ENCODE measurements at places on chromosomes 13 and 19.

DNA sequence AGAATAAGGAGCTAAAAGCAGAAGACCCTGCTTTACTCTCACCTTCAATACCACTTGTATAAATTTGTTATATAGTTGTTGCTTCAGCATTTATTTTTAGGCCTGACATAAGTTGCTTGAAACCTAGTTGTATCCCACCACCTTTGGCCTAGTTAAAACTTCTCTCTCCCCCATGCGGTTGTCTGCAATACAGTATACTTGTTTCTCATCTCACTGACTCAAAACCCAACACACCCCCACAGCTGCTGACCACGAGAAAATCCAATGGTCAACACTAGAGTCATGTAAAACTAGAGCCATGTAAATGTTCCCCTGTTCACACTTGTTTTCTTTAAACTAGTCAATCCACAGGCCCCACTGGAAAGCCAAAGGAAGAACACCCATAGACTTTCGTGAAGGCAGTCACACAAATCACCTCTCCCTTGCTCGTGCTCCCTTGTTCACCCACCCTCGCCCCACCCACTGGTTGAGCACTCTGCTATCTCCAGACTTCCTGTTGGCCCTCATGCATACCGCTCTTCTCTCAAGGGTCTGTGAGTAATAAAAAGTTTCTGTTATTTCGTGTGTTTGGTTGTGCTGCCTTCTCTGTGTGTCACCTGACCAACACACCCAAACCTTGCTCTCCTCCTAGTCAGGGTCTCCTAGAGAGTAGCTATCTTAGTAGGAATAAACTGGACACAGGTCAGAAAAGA, 12.9 kb upstream of the CCDC169 start:
- DNase-seq = no peak

DNA sequence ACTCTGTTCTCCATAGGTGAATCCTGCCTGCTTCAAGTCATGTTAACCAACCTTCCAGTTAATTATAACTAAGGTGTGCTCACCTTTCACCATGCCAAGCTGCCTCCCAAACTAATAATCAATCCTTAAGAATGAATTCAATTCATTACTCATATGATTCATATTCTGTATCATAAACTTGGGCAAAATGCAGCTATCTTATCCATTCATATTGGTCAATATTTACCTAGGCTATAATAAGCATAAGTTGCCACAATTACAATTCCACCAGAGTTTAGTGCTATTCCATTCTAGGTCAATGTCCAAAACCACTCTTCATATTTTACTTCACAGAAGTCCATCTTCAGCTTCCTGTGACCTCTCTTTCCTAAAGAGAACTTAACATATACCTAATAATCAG, 13.4 kb downstream of the ELF1 start:
- DNase-seq = no peak

DNA sequence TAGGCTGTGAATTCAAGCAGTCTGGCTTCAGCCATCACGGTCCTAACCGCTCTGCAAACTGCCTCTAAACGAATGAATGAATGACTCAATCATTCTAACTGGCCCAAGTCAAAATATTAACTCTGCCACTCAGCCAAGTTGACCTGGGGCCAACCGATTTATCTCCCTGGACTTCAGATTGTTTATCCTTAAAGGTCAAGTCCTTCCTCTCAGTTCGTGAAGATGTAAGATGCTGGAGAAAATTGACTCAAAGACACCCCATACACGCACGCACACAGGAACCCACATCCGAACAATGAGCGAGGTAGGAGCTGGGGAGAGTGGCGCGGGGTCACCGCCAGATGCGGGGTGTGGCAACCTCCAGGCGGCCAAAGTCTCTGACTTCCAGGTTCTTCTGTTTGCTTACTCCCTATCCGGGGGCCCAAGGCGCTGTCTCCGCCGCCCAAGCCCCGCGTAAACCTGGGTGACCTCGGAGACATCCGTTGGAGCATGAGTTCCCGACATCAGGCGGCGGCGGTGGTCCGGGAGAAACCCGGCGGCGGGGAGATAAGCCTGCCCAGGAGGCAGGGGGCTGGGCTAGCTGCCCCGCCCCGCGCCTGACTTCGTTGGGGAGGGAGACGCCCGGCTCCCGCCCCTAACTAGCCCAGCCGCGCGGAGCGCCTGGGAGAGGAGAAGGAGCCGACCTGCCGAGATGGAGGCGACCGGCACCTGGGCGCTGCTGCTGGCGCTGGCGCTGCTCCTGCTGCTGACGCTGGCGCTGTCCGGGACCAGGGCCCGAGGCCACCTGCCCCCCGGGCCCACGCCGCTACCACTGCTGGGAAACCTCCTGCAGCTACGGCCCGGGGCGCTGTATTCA, at the start of gene CYP2S1:
Gene CYP2S1 (plus strand): TSS at position 646 of the 856 bp plus-strand sequence. CDS start 46 bp downstream, at position 692.
- DNase-seq = peak; percentile 45

DNA sequence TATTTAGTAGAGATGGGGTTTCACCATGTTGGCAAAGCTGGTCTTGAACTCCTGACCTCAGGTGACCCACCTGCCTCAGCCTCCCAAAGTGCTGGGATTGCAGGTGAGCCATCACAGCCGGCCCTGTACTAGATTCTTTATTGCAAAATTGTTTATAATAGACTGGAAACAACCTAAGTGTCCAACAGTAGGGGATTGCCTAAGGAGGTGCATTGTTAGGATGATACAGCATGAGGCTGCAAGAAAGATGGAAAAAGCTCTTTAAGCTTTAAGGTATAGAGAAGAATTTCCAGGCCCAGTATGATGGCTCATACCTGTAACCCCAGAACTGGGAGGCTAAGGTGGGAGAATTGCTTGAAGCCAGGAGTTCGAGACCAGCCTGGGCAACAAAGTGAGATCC, 8.2 kb downstream of the BCAT2 start:
- no peak for DNase-seq

- no peak for DNase-seq
Measured at GRCh38 chr13:51501096-51501495, 48.3 kb upstream of the INTS6 start.

- DNase-seq = no peak
Measured at GRCh38 chr19:31347354-31347753, 1.9 kb downstream of the TSHZ3 start.

- DNase-seq = no peak
Measured at GRCh38 chr13:40442231-40442630, 224.2 kb downstream of the FOXO1 start.

DNA sequence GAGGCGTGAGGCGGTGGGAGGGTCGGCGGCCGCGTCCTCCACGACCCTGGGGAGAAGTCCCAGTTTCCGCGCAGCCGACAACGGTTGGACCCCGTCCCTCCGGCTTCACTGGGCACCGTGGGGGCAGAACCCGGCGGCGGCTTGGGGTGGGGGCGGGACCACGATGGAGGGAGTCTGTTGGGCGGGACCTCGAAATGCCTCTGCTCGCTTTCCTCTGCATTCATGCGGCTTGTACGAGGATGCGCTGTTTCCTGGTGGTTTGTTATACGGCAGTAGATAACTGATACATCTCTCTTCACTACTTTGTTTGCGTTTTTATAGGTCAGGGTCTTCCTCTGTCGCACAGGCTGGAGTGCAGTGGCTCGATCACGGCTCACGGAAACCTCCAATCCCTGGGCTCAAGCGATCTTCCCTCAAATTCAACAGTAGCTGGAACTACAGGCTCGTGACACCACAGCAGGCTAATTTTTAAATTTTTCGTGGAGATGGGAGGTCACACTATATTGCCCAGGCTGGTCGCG, 24.6 kb upstream of the ZNF846 start:
- no peak for DNase-seq

DNA sequence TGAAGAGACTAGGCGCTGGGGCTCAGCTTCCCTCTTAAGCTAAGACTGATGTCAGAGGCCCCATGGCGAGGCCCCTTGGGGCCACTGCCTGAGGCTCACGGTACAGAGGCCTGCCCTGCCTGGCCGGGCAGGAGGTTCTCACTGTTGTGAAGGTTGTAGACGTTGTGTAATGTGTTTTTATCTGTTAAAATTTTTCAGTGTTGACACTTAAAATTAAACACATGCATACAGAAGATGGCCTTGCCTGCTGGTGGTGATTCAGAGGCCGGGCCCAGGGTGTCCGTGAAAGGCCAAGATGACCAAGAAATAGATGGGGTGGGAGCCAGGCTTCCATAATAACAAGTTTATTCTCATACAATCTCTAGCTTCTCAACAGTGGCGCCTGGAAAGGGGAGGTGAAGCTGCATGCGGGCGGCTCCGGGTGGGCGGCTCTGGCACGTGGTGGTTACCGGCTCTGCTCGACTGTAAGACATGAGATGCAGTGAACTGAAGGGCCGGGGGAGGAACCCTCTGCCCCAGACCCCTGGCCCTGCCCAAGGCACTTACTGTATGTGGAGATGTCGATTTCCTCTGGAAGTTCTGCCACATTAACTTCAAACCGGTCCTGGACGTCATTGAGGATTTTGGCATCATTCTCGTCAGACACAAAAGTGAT, 10.5 kb downstream of the DDX39A start:
- DNase-seq = no peak

- no peak for DNase-seq
Measured at GRCh38 chr13:98784666-98785065, 32.2 kb upstream of the SLC15A1 start.

- DNase-seq = no peak
Measured at GRCh38 chr13:80048802-80049201, 292.1 kb downstream of the SPRY2 start.

DNA sequence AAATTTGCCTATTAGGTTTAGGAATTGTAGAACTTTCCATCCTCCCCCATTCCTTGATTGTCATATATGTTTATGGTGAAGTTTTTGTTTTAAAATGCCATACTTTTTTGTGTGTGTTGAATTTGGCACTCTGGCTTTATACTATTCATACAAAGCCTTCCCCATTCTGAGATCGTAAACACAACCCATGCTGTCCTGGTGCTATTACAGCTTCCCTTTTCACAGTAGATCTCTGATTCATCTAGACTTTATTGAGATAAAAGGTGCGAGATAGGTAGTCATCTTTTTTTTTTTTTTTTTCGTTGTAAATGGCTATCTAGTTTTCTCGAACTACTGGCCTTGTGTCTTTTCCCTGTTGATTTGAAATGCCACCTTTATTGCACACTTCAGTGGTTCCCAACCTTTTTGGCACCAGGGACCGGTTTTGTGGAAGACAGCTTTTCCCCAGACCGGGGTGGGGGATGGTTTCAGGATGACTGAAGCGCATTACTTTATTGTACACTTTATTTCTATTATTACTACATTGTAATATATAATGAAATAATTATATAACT, 94.6 kb downstream of the LRCH1 start:
- DNase-seq = no peak

- DNase-seq = no peak
Measured at GRCh38 chr13:102830646-102831045, 15.2 kb upstream of the ERCC5 start.

DNA sequence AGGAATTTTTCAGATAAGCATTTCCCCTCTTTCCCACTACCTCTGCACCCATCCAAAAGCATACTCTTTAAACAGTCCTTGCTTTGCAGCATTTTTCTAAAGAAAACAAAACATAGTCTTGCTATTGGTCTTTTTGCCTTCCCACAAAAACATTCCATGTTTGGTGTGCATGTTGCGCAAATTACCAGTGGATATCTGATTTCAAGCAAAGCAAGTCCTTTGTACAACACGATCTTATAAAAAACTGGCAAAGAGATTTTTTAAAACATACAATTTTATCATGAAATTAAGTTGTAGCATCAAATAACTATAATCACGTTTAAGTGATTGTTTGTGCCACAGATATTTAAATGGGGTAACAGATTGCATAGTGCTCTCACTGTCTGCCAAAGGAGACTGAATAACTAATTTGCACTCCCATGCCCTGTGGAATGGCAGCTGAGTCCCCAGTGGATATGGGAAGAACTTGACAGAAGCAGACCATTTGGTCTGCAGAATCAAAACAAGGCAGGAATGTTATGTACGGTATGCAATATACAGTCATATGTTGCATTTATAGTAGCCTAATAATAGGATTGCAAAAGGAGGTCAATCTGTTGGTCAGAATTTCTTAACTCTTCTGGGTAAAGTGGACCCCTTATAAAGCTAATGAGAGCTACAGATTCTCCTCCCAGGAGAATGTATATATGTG, 285.7 kb downstream of the TBC1D4 start:
- DNase-seq = no peak

DNA sequence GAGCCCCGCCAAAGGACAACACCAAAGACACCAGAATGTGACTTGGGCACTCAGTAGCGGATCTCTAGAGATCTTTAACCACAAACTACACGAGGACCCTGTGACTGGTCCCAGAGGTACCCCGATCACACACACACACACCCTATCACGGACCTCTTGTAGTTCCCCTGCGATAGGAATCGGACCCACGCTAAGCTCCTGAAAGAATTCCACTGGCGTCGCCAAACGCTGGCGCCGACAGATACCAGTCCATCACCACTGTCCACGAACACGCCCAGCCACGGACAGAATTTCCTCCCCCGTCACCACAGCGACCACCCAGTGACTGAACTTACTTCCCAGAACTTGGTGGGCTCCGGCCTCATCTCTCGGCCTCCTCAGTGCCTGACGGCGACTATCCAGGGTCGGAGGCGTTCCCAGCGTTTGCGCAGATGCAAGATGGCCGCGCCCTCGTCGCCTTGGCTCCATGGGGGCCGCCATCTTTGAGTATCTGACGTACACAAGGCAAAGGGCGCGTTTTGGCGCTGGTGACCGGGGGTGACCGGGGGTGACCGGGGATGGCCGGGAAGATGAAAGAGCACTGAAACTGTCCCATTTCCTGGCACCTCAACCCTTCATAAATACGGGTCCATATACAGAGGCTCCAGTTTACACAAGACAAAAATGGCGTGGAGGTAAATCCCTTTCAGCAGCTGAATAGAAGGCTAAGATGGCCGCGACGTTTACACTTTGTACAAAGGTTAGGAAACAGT, at the start of gene ZNF615:
Gene ZNF615 (minus strand): TSS at position 406 of the 752 bp plus-strand sequence. CDS start 4,500 bp downstream, outside the sequence.
- peak; percentile 87 for DNase-seq

GRCh38 chr13:61013796-61014195, 401.9 kb downstream of the PCDH20 start:
- DNase-seq = no peak

- DNase-seq = no peak
Measured at GRCh38 chr19:7355871-7356270, 7.1 kb downstream of the ARHGEF18 start.

- DNase-seq = no peak
Measured at GRCh38 chr13:100674572-100674871, at the start of gene TMTC4. Gene TMTC4 (minus strand): TSS chr13:100674795. CDS start chr13:100670362, 4,433 bp downstream.

DNA sequence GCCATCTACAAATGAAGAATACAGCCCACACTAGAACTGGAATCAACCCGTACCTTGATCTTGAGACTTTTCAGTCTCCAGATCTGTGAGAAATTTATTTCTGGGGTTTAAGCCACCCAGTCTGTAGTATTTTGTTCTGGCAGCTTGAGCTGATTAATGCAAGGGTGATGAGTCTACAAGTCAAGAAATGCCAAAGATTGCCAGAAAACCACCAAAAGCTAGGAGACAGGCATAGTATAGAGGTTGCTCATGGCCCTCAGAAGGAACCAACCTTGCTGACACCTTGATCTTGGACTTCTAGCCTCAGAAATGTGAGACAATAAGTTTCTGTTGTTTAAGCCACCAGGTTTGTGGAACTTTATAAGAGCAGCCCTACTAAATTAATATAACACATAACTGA, 428.2 kb upstream of the KLF12 start:
- DNase-seq = no peak

GRCh38 chr13:24678151-24678550, 2.1 kb upstream of the ATP12A start:
- DNase-seq = no peak
